ENCODE measurements at places on chromosomes 5 and 9. TPM values are rescaled to one million over a fixed set of nuclear protein-coding genes. Genes with fewer than 3 reads are reported as not detected.

DNA sequence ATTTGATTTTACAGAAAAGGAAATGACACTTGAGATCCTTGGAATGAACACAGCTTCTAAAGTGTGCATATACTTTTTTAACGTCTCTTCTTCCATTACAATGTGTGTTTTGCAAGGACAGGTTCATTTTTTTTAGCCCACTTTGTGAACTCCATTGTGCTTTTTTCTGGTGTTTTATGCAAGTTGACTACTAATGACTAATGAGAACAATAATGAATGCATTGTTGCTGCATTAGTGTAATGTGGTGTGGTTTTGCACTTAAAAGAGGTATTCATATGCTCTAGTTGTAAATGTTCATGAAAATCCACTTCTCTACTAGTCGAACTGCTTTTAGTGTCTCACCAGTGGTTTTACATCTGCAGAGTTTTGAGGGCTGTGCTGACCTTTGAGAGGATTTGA lies 93.6 kb downstream of the UHRF2 start:
- DNase-seq = no peak

GRCh38 chr9:133701981-133702797 lies 36.0 kb downstream of the SARDH start:
- no peak for DNase-seq

DNA sequence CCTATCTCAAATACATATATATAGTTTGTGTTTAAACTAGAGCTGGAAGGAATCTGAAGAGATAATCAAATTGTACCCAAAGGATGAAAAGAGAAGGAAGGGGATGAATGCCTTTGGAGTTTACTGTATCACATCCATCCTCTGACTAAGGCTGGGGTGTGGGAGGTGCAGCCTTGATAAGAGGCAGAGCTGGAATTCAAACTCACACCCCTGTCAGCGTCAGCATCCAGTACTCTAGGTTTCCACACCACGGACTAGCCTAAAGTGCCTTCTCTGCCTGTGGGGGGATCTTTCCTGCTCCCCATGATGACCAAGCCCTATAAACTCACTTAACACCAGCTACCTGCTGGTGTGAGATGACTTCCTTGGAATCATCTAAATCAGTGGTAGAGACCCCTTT lies 48.1 kb downstream of the EPB41L4B start:
- DNase-seq = no peak

GRCh38 chr9:132239999-132240840 lies 78.4 kb downstream of the NTNG2 start:
- no peak for DNase-seq

GRCh38 chr5:7850395-7851239 lies at the start of gene CFAP90:
Gene CFAP90 (minus strand): TSS chr5:7851133. CDS start chr5:7851021, 112 bp downstream.
- no peak for DNase-seq

- peak; percentile 31 for DNase-seq
Measured at GRCh38 chr9:14320271-14321181, 6.6 kb upstream of the NFIB start.

DNA sequence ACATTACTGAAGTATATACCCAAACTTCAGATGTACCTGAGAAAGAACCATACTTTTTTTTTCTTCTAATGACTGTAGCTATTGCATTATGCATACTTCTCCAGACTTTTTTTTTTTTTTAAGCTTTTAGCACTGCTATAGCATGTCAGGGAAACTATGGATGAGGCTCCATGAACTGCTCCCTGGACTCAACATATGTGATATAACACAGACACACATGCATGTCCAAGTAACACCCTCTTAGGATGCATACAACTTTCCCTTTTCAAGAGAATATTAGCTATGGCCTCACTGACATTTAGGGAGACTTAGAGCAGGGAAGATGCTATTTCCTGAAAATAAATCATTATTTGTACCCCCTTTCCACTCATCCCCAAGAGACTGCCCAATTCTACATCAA lies 499 bp upstream of the ASPN start:
- DNase-seq = no peak

DNA sequence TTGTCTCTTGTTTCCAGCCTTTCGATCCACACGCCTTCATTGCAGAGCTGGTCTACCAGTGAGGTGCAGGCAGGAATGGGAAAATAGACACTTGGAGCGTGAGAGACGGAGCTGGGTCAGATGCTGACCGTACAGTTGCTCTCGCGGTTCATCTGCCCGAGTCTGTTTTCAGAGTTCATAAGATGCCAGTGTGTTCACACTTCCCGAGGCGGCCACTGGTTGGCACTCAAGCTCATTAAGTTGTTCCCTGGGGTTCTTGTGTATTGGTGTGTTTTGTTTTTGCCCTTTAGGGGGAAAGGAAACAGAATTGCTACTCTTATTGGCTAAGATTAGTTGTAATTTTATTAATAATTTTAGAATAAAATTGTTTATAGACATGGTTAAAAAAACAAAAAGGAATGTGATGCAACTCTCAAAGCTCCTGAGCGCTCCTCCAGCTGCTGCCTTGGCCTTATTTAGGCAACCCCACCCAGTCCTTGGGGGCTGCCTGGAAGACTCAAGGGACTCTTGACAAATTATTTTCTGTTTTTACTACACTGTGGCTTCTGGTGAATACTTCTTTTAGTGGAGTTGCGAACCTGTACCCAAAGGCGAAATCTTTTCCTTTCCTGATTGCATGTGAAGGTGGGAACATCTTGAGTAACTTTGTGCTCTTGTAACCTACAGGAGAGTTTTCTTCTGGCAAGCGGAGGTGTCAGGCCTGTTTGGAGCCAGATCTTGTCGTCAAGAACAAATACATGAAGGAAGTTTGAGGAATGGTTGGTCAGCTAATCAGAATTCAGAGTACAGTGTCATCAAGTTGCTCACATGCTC lies 146.1 kb downstream of the MAST4 start:
- no peak for DNase-seq

DNA sequence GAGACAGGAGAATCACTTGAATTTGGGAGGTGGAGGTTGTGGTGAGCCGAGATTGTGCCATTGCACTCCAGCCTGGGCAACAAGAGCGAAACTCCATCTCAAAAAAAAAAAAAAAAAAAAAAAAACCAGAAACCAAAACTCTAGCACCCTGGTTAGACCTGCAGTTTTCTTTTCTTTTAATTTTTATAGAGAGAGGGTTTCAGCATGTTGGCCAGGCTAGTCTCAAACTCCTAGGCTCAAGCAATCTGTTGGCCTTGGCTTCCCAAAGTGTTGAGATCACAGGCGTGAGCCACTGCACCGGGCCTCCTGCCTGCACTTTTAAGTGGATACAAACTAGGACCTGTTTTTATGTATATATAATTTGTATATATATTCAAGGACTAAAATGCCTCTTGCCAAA lies 12.9 kb upstream of the MTMR12 start:
- DNase-seq = no peak

- DNase-seq = no peak
Measured at GRCh38 chr9:92406477-92406876, 2.1 kb upstream of the OGN start.

GRCh38 chr9:123948286-123948685 lies 18.4 kb upstream of the DENND1A start:
- DNase-seq = no peak

SH3PXD2B gene
- 15.5 TPM for polyA plus RNA-seq

CMYA5 gene
- polyA plus RNA-seq = 1.4 TPM

DOLK gene
- 47.0 TPM for polyA plus RNA-seq

TPM2 gene
- polyA plus RNA-seq = 1,727 TPM

EPB41L4A gene
- 0.05 TPM for polyA plus RNA-seq

FOXD4 gene
- 0.17 TPM for polyA plus RNA-seq

CDC20B gene
- not detected for polyA plus RNA-seq

SMIM33 gene
- not detected for polyA plus RNA-seq

Measured in BJ (cell line).